ENCODE measurements at places on chromosomes 2 and 18.
A peak's percentile ranks its signal among the peaks of the same experiment; 100 is the strongest.

DNA sequence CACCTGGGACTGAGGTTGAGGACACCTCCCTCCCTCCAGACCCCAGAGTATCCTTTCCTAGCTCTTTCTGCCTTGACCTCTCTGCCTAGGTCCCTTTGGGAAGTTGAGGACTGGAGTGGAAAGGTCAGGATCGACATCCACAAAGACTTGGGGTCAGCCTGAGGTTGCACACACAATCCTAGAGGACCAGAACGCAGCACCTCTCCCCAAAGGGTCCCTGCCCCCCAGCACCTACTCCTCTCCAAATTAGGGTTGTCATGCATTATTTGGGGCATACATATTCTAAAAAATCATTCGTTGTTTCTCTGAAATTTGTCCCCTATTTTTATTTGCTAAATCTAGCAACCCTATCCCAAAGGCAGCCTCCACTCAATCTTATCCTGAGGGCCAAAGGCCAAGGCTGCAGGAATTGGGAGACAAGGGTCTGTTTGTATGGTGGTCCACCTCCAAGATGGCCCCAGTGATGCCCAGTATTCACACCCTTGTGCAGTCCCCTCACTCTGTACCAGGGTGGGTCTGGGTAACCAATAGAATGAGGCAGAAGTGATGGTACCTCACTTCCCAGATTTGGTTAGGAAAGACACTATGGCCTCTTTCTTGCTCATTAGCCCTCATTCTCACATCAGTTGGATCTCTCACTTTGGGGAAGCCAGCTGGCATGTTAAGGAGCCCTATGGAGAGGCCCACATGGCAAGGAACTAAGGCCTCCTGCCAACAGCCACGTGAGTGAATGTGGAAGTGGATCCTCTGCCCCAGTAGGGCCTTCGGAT lies 3.5 kb upstream of the CHRNG start:
- DNase-seq: no peak

DNA sequence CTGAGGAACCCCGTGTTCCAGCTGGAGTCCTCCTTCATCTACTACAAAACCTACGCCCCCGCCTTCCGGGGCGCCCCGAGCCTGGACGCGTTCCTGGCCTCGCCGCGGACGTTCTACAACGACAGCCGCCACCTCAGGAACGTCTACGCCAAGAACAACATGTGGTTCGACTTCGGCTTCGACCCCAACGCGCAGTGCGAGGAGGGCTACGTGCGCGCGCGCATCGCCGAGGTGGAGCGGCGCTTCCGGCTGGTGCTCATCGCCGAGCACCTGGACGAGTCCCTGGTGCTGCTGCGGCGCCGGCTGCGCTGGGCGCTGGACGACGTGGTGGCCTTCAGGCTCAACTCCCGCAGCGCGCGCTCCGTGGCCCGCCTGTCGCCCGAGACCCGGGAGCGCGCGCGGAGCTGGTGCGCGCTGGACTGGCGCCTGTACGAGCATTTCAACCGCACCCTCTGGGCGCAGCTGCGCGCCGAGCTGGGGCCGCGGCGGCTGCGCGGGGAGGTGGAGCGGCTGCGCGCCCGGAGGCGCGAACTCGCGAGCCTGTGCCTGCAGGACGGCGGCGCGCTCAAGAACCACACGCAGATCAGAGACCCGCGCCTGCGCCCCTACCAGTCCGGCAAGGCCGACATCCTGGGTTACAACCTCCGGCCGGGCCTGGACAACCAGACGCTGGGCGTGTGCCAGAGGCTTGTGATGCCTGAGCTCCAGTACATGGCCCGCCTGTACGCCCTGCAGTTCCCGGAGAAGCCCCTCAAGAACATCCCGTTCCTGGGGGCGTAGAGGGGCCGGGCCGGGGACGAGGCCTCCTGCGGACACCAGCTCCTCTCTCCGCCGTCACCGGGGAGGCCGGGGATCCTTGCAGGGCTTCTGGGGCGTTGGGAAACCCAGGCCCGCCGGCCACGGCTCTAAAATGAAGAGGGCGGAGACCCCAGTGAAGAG lies 5.3 kb upstream of the NEU4 start:
- DNase-seq: no peak

DNA sequence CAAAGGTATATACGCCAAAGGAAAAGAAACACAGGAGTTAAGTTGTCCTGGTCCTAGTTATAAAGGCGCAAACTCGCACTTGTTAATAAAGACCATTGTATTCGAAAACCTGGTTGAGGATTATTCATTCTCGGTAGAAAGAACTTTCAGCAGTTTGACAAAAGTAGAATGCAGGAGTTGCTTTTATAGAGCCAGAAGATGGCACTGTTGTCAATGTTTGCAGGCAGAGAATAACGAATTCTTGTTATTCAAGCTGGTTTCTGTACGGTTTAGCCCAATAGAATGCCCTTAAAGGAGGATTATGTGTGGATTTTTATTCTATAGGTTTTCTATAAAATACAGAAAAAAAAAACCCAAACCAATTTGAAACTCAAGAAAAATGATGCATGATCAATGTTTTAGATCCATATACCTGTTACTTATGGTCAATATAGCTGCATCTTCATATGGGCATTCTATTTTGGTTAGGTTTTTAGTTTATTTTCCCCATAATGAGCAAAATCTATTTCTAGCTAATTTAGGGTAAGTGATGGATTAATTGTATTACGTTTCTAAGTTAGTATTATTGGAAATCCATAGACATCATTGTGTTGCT lies 510.3 kb downstream of the PLCL1 start:
- DNase-seq: no peak

DNA sequence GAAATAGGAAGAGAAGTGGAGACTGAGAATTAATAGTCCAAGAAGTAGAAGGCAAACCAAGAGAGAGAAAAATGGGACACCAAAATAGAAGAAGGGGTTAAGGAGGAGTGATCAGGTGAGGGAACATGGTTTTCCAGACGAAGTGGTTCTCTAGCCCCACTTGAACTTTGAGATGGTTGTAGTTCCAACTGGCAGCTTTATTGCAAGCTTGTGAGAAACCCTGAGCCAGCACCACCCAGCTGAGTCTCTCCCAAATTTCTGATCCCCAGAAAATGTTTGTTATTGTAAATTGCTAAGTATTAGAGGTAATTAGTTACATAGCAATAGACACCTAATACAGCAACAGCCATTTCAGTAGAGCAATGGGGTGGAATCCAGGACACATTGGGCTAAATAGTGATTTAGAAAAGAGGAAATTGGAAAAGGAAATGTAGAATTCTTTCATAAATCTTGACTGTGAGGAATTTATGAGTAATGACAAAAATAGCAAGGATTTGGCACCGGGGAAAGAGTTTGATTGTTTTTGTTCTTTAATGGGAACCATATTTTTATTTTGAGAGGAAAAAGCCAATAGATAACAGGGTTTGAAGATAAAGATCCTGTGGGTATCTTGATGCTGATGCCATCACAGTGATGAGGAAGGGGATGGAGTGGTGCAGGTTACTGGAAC lies 62.1 kb upstream of the XDH start:
- DNase-seq: no peak

- no peak for DNase-seq
Observed at GRCh38 chr2:142741764-142742269, 135.6 kb upstream of the KYNU start.

GRCh38 chr18:2589345-2590068 lies 18.1 kb downstream of the NDC80 start:
- DNase-seq: no peak

DNA sequence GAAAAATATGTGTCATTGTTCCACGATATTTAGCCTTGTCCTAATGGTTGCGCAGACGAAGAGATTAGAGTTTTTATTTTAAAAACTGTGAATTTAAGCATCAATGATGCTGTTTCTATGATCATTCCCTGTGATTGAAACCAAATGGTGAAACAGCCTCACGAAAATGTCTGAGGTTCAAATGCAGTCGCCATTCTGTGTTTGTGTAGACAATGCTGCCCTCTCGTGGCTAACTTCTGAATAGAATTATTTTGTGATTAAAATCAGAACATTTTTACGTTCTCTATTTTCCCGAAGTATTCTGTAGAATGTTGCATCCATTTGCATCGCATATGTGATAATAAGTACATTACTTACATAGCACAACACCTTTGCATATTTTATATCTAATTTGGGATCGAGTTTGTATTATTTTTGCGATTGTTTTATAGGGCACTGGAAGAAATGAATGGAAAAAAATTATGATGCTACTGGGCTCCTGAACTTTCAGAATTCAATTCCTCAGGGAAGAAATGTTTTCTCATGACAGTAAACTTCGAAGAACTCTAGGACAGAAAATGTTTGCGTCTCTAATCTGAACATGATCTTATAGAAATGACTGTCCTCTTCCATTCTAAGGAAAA lies 54.8 kb upstream of the CREB1 start:
- DNase-seq: peak; percentile 35

- no peak for DNase-seq
Observed at GRCh38 chr2:234969306-234970098, 17.7 kb downstream of the SH3BP4 start.

DNA sequence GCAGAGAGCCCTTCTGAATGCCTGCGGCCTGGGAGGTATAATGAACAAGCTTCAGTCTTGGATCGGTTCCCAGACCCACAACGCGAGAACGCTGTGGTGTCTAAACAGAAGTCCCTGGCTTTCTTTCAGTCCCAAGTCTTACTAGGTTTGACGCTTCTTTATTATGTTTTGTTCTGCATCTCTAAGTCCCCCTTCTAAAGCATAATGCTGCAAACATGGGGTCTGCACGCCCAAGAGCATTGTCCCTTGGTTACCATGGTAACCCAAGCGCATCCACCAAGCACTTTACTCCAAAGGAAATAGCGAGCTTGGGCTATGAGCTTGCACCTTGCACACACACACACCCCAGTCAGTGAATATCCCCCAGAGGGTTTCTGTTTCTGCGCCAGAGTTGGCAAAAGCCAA lies 193.7 kb downstream of the INO80D start:
- DNase-seq: no peak
